IPS DF 19.7 (cell line): ENCODE measurements at places on chromosomes 7 and 10.

GRCh38 chr7:123415625-123416024 is 118.8 kb downstream of the IQUB start:
- DNase-seq, result no peak

- DNase-seq, result no peak
Observed at GRCh38 chr10:129531969-129532660, 65.1 kb downstream of the MGMT start.

GRCh38 chr7:27779873-27780272 is 39.9 kb downstream of the TAX1BP1 start:
- DNase-seq, result no peak

- no peak for DNase-seq
Observed at GRCh38 chr10:17432723-17433122, 21.7 kb downstream of the ST8SIA6 start.

DNA sequence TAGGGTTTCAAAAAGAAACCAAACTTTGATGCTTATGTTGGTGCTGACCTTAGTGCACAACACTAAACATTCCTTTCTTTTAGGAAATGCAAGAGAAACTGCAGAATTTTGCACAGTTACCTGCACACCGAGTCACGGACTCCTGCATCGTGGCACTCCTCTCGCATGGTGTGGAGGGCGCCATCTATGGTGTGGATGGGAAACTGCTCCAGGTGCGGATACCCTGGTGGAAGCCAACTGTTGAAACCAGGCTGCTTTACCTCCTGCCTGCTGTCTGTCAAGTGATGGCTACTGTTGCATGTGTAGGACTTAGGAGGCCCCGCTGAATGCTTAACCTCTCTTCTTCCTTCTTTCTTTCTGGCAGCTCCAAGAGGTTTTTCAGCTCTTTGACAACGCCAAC is 11.7 kb downstream of the CASP2 start:
- no peak for DNase-seq
